ENCODE measurements at places on chromosomes 7 and 10.

- DNase-seq = no peak
These were observed 179.4 kb downstream of the PDE1C start for GRCh38 chr7:31890766-31891165.

GRCh38 chr10:80477-81105 lies 31.5 kb upstream of the TUBB8 start:
- DNase-seq = no peak

GRCh38 chr10:124222988-124223710 lies 129.8 kb upstream of the CHST15 start:
- no peak for DNase-seq

DNA sequence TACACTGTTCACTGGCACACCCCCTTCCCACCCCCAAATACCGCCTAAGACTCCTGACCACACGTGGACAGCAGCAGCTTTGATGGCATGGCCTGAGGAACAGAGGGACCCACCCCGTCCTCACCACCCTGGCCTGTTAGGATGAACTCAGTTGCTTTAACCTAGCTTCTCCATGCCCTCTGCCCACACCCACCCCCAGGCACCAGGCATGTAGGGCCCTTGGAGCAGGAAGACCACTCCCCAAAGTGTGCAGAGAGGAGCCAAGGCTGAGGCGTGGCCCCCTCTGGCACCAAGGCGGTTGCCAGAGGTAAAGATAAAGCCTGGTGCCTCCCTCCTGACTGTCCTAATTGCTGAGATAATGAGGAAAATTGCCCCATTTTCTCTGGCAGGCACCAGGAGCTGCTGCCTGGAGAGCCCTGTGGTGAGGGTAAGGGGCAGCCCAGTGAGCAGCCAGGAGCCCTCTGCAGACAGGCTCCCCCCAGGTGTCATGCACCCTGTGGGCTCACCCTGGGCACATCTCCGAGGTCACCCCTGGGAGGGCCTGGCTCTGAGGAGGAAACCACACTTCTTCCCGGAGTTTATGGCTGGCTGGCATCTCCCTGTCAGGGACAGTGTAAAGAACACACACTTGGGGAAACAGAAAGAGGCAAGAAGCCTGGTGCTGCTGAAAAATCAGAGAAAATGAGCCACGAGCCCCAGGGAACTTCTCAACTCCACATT lies 47.7 kb downstream of the LRRC20 start:
- peak; percentile 59 for DNase-seq

GRCh38 chr10:21534604-21535493 lies 817 bp downstream of the MLLT10 start:
- DNase-seq = peak; percentile 28

DNA sequence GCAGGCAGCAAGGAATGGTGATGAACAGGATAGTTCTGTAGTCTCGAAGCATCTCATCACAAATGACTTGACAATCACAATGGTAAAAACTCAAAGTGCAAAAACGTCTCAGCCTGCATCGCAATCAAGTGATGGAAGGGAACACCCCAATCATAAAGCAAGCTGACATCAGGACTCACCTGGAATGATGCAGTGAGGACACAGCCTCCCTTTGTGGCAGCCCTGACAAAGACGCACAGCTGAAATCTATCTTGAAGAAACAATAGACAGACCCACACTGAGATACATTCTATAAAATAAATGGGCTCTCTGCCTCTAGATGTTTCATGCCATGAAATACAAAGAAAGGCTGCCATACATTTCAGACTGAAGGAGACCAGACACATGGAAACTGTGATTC lies 748.0 kb upstream of the IGFBP3 start:
- DNase-seq = no peak

DNA sequence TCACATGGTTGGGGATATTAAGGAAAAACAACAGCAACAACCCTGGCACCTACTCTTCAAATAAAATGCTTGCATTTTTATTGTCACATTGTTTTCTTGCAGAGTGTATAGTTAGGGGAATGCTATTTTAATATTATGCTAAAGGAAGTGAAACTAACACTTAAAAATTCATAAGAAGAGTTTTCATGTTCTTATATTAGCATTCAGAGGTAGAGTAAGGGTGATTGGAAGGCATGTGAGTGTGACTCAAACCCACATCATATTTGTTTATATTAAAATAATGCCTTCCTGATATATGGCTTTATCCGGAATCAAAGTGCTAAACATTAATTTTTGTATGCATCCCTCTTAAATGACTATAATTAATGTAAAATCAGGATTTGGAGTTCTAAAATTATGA lies 59.8 kb upstream of the TES start:
- no peak for DNase-seq

GRCh38 chr7:112260911-112261310 lies 54.4 kb downstream of the ZNF277 start:
- no peak for DNase-seq

- no peak for DNase-seq
These were observed 41.7 kb upstream of the OCM start for GRCh38 chr7:5838761-5839500.

DNA sequence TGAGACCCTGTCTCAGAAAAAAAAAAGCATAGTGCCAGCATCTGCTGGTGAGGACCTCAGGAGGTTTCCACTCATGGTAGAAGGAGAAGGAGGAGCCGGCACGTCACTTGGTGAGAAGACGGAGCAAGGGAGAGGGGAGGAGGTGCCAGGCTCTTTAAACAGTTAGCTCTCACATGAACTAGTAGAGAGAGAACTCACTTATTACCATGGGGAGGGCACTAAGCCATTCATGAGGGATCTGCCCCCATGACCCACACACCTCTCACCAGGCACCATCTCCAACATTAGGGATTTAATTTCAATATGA lies 62.9 kb upstream of the VKORC1L1 start:
- no peak for DNase-seq

- DNase-seq = no peak
These were observed 84.9 kb downstream of the ZNF365 start for GRCh38 chr10:62459072-62459471.

GRCh38 chr7:97735075-97735474 lies 3.2 kb downstream of the TAC1 start:
- DNase-seq = no peak

- DNase-seq = no peak
These were observed 538.5 kb downstream of the INHBA start for GRCh38 chr7:41164440-41164839.

GRCh38 chr7:92824901-92825480 lies 11.4 kb downstream of the CDK6 start:
- DNase-seq = no peak

DNA sequence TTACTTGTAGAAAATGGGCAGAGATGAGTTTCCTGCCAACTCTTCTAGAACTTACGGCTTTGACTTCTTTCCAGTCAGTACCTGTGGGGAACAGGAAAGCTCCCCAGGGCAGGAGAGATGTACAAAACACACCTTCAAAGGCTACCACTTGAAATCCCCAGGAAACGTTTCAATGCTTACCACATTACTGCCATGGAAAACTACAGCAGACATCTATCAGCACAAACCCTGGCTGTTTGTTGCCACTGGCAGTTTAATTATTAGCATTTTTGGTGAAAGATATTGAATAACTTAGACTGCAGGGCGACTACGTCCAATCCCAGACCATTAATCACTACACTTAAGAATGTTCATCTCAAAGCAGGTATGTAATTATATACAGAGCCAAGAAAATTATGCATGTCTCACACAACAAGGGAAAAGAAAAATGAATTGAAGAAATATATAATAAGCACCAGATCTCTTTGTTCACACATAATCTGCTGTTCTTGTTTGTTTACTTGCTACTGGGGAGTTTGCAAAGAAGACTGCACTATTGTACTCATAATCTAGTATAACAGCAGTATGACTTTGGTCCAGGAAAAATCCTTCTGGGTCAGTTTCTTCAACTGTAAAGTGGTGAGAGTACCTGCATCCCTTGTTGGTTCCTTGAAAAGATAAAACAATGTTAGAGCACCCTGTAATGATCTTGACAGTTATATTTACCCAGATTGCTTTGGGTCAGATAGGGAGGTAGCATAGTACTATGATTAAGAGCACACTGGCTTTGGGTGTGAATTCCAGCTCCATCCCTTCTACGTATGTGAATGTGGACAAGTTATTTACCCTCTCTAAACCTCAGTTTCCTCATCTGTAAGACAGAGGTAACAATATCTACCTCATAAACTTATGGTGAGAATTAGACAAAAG lies 138.3 kb downstream of the DOCK4 start:
- DNase-seq = peak; percentile 66

- DNase-seq = no peak
These were observed 97.0 kb upstream of the RET start for GRCh38 chr10:42979721-42980467.

- no peak for DNase-seq
These were observed 28.4 kb upstream of the CBLL1 start for GRCh38 chr7:107715531-107715930.

DNA sequence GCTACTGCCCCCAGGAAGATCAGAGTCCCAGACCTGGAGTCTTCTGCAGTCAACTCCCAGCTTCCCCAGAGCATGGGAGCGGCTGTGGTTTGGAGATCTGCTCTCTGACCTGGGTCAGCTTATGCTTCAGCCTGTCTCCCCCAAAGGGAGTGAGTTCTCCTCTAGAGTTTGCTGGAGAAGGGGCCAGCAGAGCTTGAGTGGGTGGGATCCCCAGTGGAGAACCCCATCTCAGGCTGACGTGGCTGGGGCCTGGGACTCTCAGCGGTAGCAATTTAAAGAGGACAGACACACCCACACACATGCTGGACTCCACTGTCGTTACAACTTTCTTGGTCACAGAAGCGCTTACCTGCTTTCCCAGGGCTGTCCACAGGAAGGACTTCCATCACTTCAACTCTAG lies 6.3 kb downstream of the UNC5B start:
- no peak for DNase-seq

DNA sequence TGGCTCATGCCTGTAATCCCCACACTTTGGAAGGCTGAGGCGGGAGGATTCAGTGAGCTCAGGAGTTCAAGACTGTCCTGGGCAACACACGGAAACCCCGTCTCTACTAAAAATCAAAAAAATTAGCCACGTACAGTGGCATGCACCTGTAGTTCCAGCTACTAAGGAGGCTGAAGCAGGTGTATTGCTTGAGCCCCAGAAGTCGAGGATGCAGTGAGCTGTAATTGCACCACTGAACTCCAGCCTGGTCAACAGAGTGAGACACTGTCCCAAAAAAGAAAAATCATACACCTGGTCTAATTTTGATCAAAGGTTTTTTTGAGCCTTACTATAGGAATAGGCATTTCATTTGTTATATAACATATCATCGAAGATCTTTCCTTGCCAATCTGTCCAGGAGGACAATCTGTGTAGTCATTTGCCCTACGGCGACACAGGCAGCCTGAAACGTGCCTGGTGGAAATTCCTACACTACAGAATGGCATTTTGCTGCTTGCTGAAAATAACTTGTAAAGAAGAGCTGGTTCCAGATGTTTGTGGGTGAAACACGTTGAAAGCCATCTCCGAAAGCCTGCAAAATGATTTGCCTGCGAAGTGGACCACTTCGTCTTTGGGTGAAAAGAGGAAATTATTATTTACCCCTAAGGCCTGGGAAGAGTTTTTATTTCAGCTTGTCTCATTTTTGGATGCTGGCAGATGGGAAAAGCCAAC lies 31.3 kb upstream of the GDI2 start:
- no peak for DNase-seq

- no peak for DNase-seq
These were observed 170.4 kb downstream of the FRMD4A start for GRCh38 chr10:14160299-14160698.

DNA sequence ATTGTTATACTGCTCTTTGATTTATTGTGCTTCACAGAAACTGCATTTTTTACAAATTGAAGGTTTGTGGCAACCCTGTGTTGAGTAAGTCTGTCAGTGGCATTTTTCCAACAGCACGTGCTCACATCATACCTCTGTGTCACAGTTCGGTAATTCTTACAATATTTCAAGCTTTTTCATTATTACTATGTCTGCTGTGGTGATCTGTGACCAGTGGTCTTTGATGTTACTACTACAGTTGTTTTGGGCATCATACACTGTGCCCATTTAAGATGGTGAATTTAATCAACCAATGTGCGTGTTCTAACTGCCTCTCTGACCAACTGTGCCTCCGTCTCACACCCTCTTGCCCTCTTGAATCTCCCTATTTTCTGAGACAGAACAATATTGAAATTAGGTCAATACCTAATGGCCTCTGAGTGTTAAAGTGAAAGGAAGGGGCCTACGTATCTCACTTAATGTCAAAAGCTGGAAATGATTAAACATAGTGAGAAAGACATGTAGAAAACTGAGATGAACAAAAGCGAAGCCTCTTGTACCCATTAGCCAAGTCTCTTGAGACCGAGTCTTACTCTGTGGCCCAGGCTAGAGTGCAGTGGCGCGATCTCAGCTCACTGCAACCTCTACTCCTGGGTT lies 20.2 kb upstream of the ASL start:
- no peak for DNase-seq

DNA sequence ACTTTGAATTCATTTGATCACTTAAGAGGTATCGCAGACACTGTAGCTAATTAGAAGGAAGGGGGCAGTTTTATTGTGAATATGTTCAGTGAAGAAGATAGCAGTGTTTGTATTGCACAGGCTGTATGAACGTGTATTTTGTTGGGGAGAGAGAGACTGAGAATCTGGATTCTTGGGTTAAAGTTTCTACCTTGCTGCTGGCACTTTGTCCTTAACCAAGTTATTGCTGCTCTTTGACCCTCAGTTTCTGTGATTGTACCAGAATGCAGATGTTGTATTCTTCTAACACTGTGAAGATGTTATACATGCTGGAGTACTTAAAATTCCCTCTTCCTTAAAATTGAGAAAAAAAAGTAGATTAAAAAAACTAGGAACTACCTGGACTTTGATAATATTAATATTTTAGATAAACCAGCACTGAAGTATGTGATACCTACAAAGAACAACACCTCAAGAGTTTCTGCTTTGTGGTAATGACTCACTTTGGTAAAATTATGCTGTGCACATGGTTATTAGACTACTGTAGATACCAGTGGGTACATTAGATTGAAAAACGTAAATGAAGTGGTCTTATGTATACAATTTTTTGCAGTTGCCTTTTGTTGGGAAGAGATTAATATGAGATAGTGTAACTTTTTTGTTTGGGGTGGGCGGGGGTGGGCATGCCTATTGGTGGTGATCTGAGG lies 321.3 kb downstream of the AUTS2 start:
- no peak for DNase-seq

GRCh38 chr7:113366122-113366521 lies 247.8 kb upstream of the SMIM30 start:
- no peak for DNase-seq

GRCh38 chr7:27948861-27949260 lies 208.9 kb downstream of the TAX1BP1 start:
- no peak for DNase-seq

- no peak for DNase-seq
These were observed 295.0 kb upstream of the IGFBP3 start for GRCh38 chr7:46215987-46216567.

DNA sequence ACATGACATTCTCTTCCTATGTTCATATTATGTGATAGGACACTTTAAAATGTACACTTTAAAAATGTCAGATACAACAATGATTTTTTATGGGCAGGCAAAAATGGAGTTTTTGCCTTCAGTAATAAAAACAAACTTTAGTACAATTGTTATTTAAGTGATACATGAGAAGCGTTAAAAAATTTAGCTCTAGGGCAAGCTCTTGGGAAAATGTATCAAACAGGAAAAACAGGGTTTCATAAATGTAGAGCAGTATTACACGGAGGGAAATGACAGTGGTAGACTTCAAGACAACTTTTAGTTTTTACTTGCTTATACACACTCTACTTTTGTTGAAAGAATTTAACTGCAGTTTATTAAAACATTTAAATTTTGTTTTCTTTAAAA lies 1.5 kb downstream of the FHIP2A start:
- no peak for DNase-seq

All from COR-L47 (cell line).